ENCODE measurements at places on chromosomes 12 and 14.

- H3K27ac ChIP-seq = peak overlapping the region; percentile 49
- H3K4me1 ChIP-seq = peaks cover 80% of the 10 kb centered on the region
- H3K4me3 ChIP-seq = no peak overlapping the region
- no peaks in the 10 kb centered on the region for H3K27me3 ChIP-seq
- peaks cover 46% of the 10 kb centered on the region for H3K36me3 ChIP-seq
Measured at GRCh38 chr14:95507174-95507573, 9.3 kb downstream of the SYNE3 start.

GRCh38 chr12:11753150-11753499 is 103.7 kb downstream of the ETV6 start:
- peaks cover 13% of the 10 kb centered on the region for H3K36me3 ChIP-seq
- H3K4me1 ChIP-seq = peaks cover 2% of the 10 kb centered on the region
- H3K4me3 ChIP-seq = no peak overlapping the region
- DNase-seq = no peak
- no peak overlapping the region for H3K27ac ChIP-seq
- no peaks in the 10 kb centered on the region for H3K27me3 ChIP-seq

DNA sequence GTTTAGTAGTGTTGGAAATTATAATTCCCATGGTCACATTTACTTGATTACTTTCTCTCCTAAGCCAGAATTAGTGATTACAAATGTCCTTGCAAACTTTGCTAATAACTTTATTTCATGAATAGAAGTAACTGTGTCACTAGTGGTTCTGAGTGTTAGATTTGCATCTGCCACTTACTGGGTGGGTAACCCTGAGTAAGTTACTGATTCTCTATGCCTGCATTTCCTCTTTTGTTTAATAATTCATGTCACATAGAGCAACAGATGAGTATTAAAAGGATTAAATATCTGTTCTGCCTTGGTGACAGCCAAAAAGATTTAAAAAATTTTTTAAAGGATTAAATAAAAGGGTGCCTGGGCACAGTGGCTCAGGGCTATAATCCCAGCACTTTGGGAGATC is 78.6 kb downstream of the BHLHE41 start:
- no peak for DNase-seq
- H3K4me1 ChIP-seq = no peaks in the 10 kb centered on the region
- H3K27ac ChIP-seq = no peak overlapping the region
- H3K27me3 ChIP-seq = peaks cover 17% of the 10 kb centered on the region
- no peaks in the 10 kb centered on the region for H3K36me3 ChIP-seq
- no peak overlapping the region for H3K4me3 ChIP-seq

DNA sequence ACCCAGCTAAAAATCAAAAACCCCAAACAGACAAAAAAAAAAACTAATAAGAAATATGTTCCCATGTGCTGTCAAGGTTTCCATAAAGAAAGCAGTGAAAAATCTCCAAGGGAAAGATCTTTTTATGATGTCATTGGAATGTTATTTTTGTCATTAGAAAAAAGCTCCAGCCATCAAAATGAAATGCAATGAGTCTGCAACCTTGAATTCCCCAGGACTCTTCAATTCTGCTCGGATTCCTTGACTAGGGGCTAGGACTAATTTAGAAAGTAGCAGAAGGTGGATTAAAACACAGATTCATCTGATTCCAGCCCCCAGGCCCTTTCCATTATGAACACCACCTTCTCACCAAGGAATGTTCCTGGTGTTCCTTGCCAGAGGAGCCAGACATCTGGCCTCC is 6.0 kb upstream of the PCNX1 start:
- H3K4me3 ChIP-seq = no peak overlapping the region
- no peak for DNase-seq
- peaks cover 4% of the 10 kb centered on the region for H3K36me3 ChIP-seq
- peaks cover 5% of the 10 kb centered on the region for H3K27me3 ChIP-seq
- H3K4me1 ChIP-seq = peaks cover 48% of the 10 kb centered on the region

DNA sequence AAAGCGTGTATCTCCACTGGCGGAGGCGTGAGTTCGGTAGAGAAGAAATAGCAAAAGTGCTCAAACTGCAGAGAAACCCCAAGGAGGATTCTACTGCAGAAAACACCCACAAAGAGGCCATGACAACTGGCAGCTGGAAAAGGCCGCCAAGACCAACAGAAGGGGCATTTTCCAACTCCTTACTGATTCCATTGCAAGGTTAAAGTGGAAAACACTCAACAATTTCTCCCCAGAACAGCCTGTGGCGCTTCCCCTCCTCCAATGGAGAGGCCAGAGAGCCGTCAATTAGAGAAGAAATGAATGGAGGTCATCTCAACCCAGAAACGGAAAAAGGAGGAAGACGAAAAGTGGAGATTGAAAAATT is 618 bp upstream of the ANKRD52 start:
- peak overlapping the region; percentile 90 for H3K4me3 ChIP-seq
- H3K36me3 ChIP-seq = peaks cover 11% of the 10 kb centered on the region
- peak overlapping the region; percentile 88 for H3K27ac ChIP-seq

DNA sequence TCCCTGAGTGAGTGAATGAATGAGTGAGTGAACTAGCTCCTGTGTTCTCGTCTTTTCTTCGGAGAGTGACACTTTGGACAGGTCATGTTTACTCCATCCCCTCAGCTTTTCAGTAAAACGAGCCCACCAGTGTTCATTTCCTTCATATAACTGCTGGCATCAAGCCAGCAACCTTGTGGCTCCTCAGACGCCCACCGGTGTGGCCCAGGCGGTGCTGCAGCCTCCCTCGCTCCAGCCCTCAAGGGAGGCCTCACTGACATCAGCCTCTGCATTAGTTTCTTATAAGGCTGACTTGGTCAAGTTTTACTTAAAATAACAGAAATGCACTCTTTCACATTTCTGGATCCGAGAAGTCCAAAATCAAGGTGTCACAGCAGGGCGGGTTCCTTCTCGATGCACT is 188.0 kb downstream of the ZFP36L1 start:
- no peaks in the 10 kb centered on the region for H3K4me1 ChIP-seq
- DNase-seq = no peak
- no peaks in the 10 kb centered on the region for H3K27me3 ChIP-seq
- H3K4me3 ChIP-seq = no peak overlapping the region
- no peaks in the 10 kb centered on the region for H3K36me3 ChIP-seq
- no peak overlapping the region for H3K27ac ChIP-seq
